Stimulated activated CD8-positive, alpha-beta memory T cell treated with anti-CD3 and anti-CD28 coated beads, Interleukin-7, amount 100 ng/mL, for 4 hours (primary cell): ENCODE measurements at places on chromosomes 2 and 18.

DNA sequence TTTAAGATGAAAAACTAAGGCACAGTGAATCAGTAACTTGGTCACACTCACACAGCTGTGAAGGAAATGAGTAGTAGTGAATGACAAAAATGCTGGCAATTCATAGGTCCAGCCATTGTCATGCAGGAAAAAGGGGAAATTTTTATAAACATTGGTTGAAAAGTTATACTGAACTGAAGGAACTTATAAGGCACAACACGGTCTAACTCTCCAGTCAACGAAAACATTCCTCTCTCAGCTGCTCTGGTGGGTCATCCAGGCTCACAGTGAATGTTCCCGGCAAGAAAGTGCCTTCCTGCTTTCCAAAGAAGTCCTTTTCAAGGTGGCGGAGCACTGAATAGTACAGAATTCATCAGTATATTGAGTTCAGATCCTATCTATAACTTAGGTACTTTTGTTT lies 476.1 kb downstream of the DCC start:
- DNase-seq: no peak

GRCh38 chr2:88167740-88168139 lies 2.4 kb upstream of the THNSL2 start:
- DNase-seq: no peak

GRCh38 chr18:54762386-54762785 lies 65.9 kb upstream of the RAB27B start:
- no peak for DNase-seq

DNA sequence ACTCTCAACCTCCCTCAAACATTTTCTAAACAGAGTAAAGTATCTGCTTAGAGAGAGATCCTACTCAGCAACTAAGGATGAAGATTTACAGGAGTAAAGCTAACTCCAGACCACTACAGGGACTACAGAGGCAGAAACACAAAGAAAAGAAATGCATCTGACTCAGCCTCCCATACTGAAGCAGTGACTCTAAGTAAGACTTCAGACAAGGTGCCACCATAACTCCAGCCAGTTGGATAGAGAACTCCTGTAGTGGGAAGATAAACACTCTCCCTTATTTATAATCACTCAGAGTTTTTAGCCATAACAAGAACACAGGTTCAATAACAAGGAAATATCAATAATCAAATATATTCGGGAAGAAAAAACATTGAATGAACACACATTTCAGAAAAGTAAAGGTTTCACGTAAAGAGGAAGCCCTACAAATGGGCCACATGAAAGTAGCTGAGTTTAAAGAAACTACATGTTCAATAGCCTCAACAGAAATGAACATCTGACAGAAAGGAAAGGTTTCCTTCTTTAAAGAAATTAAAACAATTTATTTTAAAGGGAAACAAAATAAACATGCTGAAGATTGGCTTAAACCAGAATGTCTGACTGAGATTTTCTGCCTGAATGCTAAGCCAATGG lies 519.9 kb downstream of the KCNJ3 start:
- DNase-seq: no peak

- DNase-seq: no peak
Observed at GRCh38 chr2:78120275-78120674, 598.1 kb upstream of the LRRTM4 start.

DNA sequence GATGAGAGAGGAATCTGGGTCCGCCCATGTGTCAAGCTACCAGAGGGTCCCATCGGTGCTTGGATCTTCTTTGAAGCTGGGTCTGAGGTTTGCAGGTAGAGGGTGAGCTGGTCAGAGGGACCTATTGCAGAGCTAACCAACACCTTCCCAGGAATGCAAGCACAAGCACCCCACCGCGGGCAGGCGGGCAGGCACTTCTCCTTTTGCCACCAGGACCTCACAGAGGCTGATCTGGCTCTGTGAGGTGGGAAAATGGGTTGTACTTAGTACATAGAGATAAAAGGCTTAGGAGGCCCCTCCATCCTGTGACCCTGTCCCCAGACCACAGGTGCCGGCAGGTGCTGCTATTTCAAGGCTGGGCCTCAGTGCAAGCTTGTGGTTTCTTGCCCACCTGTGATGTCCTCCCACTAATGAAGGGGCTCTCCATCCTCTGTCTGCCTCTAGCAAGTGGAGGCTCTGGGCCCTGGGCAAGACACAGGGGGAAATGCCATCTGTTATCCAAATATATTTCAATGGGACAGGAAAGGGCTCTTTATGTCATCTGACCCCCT lies 31.4 kb upstream of the IL37 start:
- DNase-seq: no peak

DNA sequence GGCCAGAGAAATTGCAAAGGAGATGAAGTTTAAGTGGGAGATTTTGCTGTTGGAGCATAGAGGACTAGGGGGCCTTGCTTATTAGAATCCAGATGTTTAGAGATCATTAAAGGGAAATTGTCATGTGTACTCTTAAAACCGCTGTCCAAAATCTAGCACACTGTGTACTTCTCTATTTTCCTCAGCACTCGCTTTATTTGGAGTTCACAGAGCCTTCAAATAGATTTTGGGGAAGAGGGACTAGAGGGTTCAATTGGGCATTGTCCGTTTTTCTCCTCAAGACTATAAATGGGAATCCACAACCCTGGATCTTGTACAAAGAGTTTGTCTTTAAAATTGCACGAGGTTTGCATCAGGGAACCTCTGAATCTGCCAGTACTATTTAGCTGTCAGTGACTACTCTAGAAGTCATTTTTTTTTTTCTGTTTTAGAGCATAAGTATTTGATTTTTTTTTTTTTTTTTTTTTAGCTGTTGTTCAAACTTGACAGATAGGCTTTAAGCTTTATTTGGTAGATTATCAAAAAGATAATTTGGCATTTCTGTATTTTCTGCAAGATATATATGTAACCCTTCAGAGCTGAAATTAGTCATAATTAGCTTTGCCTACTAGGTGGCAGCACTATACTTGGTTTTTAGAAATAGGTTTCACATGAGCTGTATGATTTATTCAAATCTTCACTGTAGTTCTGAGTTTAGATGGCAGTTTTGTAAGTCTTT lies 14.2 kb downstream of the PMS1 start:
- DNase-seq: no peak

GRCh38 chr2:127388423-127389164 lies 819 bp upstream of the MAP3K2 start:
- DNase-seq: no peak

DNA sequence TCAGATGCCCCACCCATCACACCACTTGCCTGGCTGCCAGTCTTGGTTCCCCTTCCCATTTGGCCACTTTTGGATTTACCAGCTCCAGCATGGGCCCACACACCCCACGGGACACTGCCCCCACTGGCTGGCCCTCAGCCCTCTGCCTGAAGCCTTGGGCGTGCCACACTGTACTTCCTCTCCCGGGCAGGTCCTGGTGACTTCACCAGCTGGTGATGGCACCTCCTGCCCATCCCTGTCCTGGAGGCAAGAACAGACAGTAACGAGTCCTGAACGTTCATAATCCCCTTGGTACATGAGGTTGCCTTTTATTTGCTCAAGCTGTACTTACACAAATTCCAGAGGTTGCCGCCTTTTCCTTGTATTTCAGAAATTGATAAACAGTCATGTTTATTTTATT lies 81.1 kb downstream of the TMEM17 start:
- DNase-seq: no peak

GRCh38 chr2:119469131-119469530 lies 37.5 kb downstream of the TMEM37 start:
- no peak for DNase-seq

DNA sequence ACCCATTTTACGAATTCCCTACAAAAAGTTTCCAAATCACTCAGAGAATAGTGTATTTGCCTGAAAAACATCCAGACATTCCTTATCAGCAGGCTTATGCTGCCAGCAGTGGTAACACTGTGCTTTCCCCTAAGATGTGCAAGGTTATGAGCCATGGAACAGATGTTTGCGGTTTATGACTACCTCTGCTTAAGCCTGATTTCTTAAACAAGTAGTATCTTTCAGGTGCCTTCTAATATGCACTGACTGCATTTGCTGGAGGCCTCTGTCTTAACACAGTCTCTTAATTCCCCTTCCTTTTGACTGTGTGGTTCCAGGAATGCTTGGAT lies 54.8 kb downstream of the CDC42EP3 start:
- no peak for DNase-seq

DNA sequence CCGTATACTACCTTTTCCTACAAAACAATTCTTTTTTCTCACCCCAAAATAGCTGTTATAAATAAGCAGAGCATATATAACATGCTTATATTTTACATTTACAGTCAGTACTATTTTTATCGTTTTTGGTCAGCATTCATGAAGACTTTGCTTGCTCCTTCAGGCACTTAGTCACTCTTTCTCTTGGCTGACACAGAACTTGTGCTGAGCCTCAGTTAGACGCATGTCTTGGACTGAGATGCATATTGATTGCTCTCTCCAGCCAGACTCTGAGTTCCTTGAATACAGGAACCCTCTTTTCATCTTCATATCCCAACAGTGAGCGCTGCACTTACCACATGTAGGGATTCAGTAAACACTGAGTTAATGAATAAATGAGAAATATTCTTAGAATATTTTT lies 158.3 kb downstream of the RTN4 start:
- DNase-seq: no peak
